ENCODE measurements at places on chromosomes 6 and 20. TPM values are rescaled to one million over a fixed set of nuclear protein-coding genes. Genes with fewer than 3 reads are reported as not detected.

Gene MAN1A1
- 0.46 TPM for total RNA-seq

DNA sequence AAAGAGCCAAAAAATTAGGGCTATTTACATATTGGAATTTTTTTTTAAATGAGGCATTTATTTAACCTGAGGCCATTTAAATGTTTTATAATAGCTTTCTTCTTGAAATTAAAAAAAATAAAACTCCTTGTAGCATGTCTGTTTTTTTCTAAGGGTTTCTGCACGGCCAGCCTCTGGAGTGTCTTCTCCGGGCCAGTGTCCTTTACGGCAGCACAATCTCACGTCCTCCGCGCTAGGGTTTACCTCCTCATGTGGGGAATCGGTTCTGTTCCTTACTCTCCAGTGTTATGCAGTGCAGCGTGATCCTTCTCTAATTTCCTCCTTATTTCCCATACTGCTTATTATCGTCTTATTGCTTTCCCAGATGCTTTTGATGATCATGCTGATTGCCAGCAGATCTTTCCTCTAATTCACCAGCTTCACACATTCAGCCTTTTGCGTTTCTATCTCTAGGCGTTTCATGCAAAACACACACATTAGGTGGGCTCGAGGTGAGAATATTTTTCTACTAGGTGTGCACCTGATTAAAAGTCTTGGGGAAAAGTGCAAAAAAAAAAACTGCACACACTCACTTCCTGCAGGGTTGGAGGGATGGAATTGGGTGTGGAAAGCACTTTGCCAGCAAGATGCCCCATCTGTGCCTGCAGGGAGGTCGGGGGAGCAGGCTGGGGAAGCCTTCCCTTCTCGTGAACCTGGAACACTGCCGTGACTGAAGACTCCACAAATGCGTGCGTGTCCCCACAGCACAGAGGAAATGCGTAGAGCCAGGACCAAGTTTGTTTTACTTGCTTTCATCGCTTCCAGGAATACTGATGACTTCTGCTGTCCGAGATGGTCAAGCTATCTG is 56.1 kb downstream of the PSMG4 start:
- no peak for DNase-seq

GRCh38 chr20:44092551-44093248 is 94.3 kb downstream of the JPH2 start:
- DNase-seq = peak; percentile 40

DNA sequence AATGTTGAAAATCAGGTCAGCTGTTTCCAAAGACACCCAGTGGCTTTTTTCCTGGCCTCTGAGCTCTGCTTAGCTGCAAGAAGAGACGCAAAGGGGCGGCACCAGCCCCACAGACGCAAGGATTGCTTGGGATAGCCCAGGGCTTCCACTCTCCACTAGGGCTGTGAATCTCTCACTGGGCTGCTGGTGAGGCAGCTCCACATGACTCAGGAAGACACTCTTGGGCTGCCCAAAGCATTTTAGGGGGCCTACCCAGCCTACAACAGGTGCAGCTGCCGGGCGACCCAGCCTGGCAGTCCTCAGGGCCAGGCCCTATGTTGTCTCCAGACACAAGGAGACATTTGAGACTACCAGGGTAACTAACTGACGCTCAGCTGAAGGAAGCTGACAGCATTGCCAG is 59.8 kb downstream of the FAM50B start:
- DNase-seq = no peak

- DNase-seq = no peak
Observed at GRCh38 chr20:43345676-43346075, 112.0 kb upstream of the SRSF6 start.

Gene SLC17A3
- total RNA-seq = not detected

DNA sequence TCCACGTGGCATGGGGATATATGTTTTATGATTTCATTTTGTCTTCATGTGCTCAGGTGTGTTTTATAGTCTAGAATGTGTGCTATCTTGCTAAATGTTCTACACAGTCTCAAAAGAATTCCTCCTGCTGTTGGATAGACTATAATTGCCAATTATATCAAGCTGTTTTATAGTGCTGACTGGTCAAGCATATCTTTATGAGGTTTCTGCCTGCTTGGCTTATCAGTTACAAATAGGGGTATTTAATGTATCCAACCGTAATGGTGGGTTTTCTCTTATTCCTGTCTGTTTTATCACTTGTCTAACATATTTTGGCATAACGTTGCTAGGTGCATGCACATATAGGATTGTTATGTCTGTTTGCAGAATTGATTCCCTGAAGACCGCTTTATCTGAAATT is 201.3 kb downstream of the EYS start:
- no peak for DNase-seq

- no peak for DNase-seq
Observed at GRCh38 chr20:63504642-63505041, 5.8 kb upstream of the EEF1A2 start.

DNA sequence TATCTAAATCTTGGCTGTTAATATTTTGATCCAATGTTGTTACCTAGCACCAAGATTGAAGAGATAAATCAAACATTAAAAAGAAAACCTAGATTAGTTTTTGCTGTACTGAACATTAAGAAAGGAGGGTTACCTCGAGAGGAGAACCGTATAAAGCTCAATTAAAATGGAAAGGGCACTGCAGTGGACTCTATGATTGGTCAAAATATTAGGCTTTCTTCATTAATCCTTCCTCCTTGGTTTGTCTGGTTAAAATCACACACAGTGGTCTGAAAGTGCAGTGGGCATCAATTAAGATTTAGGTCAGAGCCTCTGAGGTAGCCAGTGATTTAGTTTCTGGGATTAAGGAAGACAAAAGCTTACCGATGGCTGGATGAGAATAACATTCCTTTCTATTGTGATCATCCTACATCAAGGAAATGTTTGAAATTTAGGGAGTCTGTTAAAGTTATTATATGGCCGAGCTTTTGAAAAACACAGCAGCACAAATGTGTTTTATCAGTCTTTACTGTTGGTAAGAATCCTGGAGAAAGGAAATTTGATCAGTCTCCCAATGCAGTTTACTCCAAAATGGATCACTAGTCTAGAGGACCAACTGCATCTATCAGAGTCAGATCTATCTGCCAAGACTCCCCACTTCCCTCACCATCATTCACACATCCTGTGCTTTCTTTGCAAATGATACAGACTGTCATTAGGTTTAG is 134.6 kb upstream of the NEDD9 start:
- no peak for DNase-seq

- DNase-seq = no peak
Observed at GRCh38 chr6:122736616-122737015, 42.9 kb upstream of the FABP7 start.

DNA sequence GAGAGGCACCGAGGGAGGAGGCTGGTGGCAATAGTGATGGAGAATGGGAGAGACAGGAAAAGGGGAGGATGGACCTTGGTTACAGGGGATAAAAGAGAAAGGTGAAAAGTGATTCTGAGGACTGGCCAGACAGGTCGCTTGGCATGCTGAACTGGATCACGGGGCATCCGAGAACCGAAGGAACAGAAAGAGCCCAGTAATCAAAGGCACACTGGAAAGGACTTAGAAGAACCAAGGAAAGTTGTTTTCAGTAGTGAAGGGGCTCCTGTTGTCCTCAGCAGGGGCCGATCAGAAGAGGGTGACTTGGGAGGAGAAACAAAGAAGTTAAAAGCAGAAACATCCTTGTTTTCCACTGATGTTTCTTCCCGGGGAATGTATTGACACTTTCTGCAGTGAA is 18.9 kb downstream of the SYTL3 start:
- DNase-seq = no peak

DNA sequence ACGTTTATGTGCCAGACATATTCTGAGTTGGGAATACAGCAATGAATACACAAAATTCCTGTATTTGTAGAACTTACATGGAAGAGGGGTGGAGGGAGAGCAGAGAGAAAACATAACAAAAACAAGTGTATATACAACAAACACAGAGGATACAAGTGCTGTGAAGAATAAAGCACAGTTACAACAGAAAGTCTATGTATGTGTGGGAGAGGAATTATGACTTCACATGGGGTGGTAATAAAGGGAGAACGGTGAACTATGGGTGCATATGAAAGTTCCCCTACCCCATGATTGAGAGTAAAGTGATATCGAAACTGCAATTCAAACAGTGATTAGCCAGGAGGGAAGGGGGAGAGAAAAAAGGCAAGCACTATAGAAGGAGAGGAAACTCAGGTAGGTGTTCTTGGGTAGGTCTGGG is 24.6 kb downstream of the HBS1L start:
- DNase-seq = no peak

Gene PERP
- 90.5 TPM for total RNA-seq

DNA sequence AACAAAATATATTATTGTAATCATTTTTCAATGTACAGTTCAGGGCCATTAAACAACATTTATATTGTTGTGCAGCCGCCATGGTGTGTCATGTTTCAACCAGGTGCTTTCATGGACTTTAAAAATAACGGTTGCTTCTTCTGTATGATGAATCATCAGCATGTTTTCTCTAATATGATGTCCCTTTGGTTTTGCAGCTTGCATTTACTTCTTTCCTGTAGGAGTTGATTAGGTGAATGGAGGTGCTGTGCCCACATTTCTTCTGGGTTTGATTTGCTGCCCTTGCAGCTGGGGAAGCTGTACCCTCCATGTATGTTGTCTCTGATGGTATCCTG is 54.9 kb upstream of the TULP4 start:
- no peak for DNase-seq

Gene SSTR4
- total RNA-seq = not detected

Gene BTN1A1
- not detected for total RNA-seq

DNA sequence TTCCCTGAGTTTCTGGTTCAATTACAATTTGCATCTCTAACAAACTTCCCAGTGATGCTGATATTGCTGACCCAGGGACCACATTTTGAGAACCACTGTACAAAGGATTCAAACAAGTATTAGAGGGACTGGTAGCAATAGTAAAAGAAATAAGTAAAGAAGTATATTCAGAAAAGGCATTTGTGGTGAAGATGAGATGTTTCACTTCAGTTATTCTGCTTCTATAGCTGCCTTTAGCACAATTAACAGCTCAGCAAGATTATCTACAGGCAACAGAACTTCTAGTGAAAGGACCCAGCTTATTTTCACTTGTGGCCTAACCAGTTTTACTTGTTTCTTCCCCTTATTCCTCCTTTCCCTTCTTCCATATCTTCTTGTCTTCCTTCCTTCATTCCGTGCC is 149.4 kb downstream of the PHF3 start:
- DNase-seq = no peak

Gene RGS17
- total RNA-seq = 0.14 TPM

GRCh38 chr6:147711476-147711875 is 203.0 kb downstream of the SAMD5 start:
- no peak for DNase-seq

Gene FOXS1
- total RNA-seq = not detected

GRCh38 chr6:169904051-169904922 is 152.9 kb downstream of the ERMARD start:
- DNase-seq = no peak

- no peak for DNase-seq
Observed at GRCh38 chr6:35040398-35040797, 100.7 kb downstream of the TCP11 start.

DNA sequence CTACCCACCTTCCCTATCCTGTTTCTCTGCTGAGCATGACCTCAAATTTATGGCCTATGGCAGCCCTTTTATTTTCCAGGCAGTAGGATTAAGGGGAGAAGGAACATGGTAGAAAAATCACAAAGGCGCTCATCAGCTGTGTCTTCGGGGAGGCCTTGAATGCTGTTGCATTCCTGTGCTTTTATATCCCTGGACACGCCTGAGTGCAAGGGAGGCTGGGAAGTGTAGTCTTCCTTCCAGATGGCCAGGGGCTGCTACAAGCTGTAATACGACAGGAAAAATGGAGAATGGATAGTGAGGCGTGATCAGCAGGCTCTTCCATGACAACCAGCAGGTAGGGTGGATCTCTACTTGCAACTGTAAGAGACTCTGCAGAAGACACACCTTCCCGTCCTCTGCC is 210.9 kb upstream of the GGTLC1 start:
- no peak for DNase-seq

Gene FAM217A
- not detected for total RNA-seq

DNA sequence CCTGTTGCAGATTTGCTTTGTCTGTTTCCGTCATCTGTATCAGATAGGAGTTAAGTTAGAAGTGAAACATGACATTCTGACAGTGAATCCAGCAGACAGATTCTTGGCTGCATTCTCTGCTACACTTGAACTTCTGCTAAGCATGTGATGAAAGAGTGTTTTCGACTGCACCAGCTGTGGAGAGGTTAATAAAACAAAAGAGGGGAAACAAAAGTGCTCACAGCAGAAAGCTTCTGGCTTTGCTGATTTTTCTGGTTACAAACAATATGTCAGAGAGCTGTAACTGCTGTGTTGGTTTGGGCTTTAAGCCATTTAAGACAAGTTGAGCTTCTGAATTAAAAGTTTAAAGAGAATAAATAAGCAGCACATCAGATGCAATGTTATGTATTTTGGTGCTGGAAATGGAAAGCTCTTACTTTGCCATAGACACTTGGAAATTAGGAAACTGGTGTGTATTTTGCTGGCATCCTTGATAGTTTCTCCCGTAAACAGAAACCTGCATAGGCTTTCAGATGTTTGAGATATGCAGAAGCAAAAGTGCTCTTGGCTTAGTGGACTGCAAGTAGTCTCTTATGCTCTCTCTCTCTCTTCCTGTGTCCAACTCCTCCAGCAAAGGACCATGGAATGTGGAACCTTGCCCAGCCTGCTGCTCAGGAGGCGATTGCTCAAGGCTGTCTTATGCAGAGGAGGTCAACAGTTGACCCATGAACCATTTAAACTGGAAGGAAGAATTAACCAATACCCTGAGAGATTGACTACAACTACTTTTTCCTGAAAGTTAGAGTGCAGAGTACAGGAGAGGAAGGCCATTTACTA is 104.9 kb downstream of the RPS12 start:
- no peak for DNase-seq

DNA sequence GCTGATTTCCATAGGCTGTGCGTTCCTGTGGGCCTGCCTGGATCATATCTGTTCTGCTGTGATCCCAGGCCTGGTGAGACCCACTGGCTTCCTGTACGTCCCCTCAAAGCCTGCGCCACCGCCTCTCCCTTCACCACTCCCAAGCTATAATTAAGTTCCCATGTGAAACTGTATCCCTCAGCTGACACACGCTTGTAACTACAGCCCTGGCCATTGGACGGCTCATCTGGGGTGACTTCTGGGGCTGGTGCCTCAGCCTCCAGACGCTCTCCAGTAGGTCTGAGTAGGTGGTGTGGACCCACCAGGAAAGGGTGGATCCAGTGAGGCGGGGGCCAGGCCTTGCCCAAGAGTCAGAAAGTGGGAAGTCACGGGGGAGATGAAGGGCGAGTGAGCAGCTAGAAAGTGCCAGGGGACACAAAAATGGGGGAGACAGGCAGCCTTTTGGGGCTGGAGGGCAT is 21.0 kb downstream of the PPARD start:
- no peak for DNase-seq

Gene STK38
- total RNA-seq = 16.2 TPM

- no peak for DNase-seq
Observed at GRCh38 chr20:4814696-4815252, 93.1 kb downstream of the PRND start.

Gene TRIM10
- total RNA-seq = not detected

Gene C6orf47
- 10.1 TPM for total RNA-seq

Gene ZSCAN9
- 10.4 TPM for total RNA-seq

Gene PRDM1
- total RNA-seq = 3.0 TPM

GRCh38 chr20:16474363-16474762 is 98.9 kb downstream of the KIF16B start:
- no peak for DNase-seq

Gene SMPDL3A
- total RNA-seq = 2.0 TPM

- DNase-seq = no peak
Observed at GRCh38 chr6:34393191-34393965, 909 bp upstream of the NUDT3 start.
